ENCODE measurements at places on chromosomes 11 and 22.

GRCh38 chr22:44491269-44492035 lies 6.6 kb downstream of the RTL6 start:
- no peak for DNase-seq

DNA sequence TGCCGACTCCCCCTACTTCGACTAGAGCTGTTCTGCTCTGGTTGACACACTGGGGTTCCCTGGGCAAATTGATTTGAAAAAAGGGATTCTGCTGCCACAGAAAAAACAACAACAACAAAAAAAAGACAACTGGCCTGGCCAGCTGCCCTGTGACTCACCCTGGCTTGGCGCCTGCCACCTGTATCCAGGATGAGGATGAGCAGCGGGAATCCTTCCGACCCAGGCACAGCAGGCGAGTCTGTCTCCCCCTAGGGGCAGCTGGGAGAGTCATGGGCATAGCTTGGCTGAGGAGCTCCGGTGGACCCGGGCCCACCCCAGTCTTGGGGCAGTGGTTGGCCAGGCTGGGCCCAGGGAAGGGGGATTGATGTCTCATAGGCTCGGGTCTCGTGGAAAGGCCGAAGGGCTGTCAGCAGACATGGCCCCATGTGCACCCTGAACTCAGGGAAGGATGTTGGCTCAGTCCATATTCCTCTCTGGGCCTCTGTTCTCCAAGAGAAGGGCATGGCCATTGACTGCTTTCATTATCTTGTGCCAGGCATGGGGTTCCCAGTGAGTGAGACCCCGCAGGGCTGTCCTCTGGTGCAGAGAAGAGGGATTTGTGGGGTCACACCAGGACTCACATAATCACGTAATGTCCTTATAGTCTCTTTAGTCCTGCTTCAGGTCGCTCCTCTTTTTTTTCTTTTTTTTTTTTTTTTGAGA lies 10.4 kb upstream of the SUN2 start:
- DNase-seq = peak; percentile 61

GRCh38 chr22:49790912-49791311 lies 36.8 kb downstream of the BRD1 start:
- DNase-seq = no peak

GRCh38 chr11:78735711-78736110 lies 161.0 kb upstream of the NARS2 start:
- DNase-seq = no peak

DNA sequence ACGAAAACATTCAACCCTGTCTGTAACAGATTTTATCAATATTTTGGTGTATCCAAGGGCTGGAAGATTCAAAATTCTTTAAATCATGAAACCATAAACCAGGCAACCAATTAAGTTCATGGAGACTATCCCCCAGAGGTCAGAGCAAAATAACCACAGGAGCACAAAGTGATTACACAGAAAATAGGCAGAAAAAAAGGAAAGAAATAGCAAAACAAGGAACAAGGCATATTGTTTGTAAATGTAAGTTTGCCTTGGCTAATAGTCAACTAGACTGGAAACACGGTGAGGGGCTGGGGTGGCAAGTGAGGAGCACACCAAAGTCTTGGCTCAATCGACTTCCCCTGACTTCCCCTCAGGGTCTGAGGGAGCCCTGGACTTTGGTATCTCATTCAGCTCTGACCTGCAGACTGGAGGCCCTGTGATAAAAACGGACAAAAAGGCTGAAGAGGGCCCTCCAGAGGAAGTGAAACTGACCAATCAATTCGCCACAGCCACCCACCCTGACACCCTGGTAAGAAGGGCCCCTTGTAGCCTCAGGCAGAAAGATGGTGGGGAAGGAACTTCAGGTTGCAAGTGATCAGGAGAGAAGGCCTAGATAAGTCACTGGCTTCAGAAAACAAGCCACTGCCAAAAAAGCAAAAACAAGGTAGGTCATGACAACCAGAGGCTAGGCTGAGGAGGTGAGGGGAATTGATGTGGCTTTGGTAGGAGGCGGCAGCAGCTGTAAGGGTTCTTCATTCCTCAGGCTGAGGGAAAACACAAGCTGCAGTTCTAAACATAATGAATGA lies 1.8 kb downstream of the SIK3 start:
- no peak for DNase-seq

- no peak for DNase-seq
Measured at GRCh38 chr22:42970029-42970428, 44.9 kb downstream of the PACSIN2 start.

DNA sequence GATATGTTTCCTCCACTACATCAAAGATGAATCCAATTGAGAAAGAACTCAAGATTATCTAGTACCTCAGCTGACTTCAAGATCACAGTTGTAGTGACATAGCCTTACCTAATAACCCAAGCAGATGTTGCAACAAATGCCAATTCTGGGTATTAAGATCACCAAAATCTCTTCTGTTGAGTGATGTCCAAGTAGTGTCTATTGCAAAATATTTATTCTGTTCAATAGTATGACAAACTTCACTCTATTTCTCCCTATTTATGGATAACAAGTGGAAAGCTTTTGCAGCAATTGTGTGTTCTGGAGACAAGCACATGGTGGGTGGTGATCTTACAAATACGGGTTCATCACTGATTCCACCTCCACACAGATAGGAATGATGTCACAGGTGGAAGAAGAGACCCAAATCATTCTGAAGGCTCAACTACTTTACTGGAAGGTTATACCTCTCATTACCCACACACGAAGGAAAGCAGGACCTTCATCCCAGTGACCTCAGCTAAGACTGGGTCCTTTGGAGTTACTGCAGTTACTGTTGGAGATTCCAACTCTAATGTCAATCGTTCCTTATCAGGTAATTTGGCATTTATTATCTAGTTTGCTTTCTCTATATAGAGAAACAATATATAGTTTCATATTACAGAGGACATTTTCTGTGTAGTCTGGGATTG lies 72.0 kb downstream of the CD44 start:
- DNase-seq = no peak

GRCh38 chr11:86577644-86578636 lies 94.5 kb downstream of the ME3 start:
- DNase-seq = no peak

- no peak for DNase-seq
Measured at GRCh38 chr22:44729391-44730021, 22.9 kb upstream of the ARHGAP8 start.

GRCh38 chr11:25065746-25066145 lies 568.9 kb downstream of the LUZP2 start:
- DNase-seq = no peak

DNA sequence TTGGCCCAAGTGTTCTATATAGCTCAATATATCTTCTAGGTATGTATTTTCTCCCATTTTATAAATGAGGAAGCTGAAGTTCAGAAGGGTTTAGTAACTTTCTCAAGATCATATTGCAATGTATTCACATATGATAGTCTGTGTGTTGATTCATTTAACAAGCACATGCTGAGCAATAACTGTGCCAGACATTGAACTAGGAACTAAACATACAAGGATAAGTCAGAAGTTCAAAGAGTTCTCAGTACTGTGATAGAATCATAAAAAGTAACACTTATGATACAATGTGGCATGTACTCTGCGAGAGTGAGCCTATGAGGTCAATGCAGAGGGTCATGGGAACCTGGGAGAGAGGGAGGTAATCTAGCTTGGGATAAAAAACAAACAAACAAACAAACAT lies 1082.2 kb upstream of the TENM4 start:
- DNase-seq = no peak

- no peak for DNase-seq
Measured at GRCh38 chr11:129885381-129885780, 10.0 kb downstream of the NFRKB start.

DNA sequence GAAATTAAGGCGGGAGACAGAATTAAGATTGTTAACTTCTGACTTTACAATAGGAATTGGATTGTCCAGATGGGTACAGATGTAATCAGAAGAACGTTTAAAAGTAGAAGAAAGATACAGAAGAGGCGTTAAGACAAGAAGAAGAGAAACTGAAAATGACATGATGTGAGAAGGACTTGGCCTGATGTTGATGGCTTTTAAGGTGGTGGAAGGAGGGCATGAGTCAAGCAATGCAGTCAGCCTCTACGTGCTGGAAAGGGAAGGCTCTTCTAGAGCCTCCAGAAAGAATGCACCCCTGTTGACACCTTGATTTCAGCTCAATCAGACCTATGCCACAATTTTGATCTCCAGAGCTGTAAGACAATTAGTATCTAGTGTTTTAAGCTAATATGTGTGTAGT lies 466.9 kb upstream of the LRRC4C start:
- DNase-seq = no peak

DNA sequence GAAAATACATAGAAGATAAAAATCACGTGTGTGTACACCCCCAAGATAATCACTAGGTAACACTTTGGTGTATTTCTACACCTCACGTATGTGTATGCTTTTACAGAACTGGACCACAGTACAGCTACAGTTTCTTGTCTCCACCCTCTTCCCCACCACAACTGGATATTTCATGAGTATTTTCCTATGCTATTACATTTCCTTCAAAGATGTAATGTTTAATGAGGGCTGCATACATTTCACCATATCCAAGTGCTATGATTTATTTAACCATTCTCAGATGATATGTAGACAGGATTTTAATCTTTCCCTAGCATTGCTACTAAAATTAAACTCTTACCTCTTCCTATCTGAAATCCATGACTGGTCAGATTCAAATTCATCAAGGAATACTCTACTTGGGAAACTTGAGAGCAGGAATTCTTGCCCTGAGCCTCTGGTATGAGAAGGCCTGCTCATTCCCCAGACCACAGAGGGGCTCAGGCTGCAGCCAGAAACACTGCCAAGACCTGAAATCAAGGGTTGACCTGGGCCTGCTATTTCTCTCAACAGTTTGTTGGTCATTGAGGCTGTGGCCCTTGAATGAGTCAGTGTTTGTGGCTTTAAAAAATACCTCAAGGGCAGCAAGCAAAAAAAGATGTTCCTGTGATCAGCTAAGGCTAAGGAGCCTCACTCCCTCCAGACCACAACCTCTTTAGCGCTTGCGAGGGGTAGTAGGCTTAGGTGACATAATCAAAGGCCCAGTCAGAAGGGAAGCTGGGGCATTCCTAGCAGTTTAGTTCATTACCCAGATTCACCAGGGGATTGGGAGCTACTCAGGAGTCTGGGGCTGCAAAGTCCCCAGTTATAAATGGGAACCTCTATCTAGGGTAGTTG lies 55.5 kb downstream of the ABTB2 start:
- DNase-seq = no peak

DNA sequence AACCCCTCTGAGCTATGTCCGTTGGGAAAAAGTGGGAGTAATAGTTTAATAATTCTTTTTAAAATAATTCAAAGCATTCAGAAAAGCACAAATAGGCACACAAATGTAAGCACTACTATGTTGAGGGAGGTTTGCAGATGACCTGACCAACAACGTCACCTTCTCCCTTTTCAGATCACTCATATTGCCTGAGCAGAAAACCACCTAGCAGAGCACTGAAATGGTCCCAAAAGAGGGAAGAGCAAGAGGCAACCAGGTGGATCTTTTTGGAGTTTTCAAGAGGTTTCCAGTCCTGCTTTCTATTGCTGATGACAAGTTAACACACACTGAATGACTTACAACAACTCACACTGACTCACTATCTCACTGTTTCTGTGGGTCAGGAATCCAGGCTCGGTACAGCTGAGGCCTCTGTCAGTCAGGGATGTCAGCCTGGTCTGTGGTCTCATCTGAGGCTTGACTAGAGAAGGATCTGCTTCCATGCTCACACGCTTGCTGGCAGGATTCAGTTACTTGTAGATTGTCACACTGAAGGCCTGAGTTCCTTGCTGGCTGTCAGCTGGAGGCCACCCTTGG lies 4.3 kb upstream of the PGA3 start:
- DNase-seq = no peak

DNA sequence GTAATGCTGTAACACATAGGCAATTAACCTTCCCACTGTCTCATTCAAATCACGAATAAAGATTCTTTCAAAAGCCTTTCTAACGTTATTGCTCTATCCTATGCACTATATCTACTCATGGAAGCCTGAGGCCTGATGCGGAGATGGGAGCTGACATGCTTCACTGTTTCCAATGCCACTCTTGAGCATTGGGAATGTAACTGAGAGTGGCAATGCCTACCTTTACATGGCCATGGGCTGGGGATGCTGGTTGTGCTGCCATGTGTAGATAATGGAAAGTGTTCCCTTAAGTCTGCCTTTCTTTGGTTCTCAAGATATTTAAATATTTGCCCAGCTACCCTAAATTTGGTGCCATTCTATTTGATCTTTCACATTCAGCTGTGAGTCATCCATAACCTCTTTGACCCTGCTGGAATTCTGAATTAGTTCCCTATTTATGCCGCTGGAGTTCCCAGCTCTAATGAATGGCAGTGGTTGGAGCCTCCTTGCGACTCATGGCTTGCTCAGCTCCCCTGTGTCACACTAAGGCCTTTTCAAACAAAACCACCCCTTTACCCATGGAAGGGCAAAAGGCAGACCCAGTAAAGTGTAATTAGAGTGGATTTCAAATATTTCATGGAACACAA lies 21.4 kb upstream of the DKK3 start:
- DNase-seq = no peak

GRCh38 chr11:108891909-108892511 lies 227.1 kb downstream of the DDX10 start:
- DNase-seq = peak; percentile 16

DNA sequence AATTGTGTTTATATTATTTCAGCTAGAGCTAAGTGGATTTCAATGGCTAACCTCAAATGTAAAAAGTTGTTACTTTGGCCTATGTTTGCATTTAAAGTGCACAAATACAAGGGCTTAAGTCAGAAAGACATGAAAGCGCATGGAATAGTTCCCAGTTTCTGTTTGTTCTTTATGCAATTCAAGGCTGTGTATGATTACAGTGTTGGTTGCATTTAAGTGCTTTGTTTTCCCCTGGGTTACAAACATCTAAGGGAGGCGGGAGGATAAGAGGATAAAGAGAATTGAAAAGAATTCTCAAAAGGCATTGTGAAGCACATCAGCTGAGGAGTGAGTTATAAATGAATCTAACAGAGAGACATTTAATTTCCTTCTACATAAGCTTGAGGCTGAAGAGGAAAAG lies 453.4 kb downstream of the NTM start:
- no peak for DNase-seq

DNA sequence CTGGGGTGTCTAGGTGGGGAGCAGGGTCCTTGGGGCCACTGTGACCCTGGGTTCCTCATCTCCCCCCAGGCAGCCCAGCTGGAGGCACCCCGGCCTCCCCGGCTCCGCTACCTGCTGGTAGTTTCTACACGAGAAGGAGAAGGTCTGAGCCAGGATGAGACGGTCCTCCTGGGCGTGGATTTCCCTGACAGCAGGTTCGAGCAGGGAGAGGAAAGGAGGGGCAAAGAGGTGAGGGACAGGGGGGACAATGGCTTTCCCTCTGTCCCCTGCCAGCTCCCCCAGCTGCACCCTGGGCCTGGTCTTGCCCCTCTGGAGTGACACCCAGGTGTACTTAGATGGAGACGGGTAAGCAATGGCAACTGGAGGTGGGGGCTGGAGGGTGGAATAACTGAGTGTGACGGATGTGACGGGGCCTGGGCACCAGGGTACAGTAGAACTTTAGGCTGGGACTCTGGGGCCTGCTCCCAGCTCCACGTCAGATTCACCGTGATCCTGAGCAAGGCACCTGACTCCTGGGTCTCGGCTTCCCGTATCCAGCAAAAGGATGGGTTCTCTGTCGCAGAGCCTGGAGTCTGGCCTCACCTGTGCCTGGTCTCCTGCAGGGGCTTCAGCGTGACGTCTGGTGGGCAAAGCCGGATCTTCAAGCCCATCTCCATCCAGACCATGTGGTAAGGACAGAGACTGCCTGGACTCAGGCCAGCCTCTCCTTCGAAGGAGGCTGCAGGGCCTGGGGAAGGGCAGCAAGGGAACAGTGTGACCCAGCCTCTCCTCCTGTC lies 3.6 kb downstream of the SSH3 start:
- DNase-seq = no peak

GRCh38 chr11:124891373-124891861 lies 6.2 kb downstream of the ROBO4 start:
- DNase-seq = no peak

- no peak for DNase-seq
Measured at GRCh38 chr11:69008737-69009440, 4.2 kb downstream of the MRGPRF start.

Data from NCI-H510A (cell line).